ENCODE measurements at places on chromosomes 3 and 15.

DNA sequence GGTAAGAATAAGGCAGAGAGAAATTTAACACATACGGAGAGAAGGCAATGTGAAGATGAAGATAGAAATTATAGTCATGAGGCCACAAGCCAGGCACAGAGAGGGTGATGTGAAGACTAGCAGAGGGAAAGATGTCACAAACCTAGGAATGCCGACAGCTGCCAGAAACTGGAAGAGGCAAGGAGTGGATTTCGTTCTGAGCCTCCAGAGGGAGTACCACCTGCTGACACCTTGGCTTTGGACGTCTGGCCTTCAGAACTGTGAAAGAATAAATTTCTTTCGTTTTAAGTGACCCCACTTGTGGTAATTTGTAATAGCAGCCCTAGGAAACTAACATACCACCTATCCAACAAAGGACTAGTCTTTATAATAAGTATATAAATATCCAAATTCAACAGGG, 5.0 kb upstream of the SGO1 start:
- no peak for DNase-seq

GRCh38 chr15:91561371-91562100, 292.0 kb upstream of the SLCO3A1 start:
- DNase-seq, result no peak

GRCh38 chr15:70160267-70160666, 62.5 kb upstream of the TLE3 start:
- DNase-seq, result peak; percentile 59

DNA sequence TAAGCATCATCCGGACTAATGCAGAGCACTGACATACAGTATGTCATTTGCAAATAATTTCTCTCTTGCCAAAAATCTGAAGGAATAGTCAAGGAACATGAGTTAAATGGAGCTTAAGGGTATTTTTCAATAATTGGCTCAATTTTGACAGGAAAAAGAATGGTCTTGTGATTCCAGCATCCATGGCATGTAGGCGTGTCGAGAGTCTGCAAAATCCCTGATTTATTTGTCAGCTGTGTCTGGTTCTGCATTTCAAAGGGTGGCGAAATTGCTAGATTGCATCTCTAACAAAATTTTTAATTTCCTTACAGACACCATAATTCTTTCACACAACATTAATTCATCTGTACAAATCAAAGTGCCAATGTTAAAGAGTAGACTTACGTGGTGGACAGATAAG, 65.4 kb upstream of the TBC1D23 start:
- DNase-seq, result no peak

GRCh38 chr3:46935168-46935858, 41.2 kb downstream of the CCDC12 start:
- DNase-seq, result peak; percentile 98

DNA sequence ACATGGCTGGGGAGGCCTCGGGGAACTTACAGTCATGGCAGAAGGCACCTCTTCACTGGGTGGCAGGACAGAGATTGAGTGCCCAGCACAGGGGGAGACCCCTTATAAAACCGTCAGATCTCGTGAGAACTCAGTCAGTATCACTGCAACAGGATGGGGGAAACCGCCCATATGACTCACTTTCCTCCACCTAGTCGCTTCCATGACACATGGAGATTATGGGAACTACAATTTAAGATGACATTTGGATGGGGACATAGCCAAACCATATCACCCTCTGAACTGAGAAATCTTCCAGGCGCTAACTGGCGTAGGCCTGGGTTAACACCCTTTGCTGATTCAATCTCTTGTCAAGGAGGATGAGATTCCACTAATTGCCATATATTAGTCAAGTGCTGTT, 392.3 kb downstream of the FEZF2 start:
- no peak for DNase-seq

DNA sequence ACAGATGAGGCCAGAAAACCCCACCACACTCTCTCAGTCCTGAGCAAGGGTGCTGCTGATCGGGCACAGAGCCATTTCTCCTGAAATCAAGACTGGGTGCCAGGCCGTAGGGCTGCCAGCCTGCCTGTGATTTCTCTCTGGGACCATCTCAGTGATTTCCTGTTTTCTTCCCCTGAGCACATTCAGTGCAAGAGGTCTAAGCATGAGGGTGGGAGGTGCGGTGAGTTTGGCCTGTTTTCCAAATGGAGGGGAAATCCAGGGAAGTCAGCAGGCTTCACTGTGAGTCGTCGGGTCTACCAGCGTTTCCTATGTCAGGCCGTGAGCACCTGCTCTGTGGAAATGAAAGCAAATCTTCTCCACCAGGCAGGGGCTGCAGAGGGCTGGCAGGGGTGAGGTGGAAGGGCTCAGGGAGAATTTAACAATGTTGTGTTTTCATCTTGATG, 82.3 kb downstream of the ST6GAL1 start:
- DNase-seq, result peak; percentile 95

DNA sequence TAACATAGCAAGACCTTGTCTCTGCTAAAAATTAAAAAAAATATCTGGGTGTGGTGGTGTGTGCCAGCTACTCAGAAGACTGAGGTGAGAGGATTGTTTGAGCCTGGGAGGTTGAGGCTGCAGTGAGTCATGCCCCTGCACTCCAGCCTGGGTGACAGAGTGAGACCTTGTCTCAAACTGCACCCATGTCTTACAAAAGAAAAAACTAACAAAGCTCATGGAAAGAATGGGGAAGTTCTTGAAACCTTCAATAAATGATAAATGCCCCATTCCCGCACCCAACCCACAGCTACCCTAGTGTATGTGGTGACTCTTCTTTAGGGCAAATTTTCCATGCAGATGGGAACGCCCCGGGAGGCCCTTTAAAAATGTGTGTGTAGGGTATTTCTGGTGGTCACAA, 28.3 kb downstream of the RPLP1 start:
- no peak for DNase-seq

- DNase-seq, result no peak
Measured at GRCh38 chr3:36303286-36303685, 77.0 kb upstream of the STAC start.

- DNase-seq, result no peak
Measured at GRCh38 chr3:28042707-28043106, 198.7 kb upstream of the CMC1 start.

DNA sequence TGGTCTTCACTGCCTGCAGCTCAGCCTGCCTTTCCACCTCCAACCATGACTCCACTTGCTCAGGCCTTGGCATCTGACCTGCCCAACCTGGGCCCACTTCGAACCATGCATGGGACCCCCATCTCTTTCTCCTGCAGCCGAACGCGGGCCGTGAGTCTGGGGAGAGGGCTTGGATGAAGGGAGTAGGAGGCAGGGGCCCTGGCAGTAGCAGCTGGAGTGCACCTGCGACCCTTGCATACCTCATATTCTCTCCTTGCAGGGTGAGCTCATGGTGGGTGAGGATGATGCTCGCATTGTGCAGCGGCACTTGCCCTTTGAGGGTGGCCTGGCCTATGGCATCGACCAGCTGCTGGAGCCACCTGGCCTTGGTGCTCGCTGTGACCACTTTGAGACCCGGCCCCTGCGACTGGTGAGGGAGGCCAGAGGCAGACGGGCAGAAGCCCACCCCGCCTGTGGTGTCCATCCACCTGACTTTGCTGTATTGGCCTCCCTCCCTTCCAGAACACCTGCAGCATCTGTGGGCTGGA, 13.5 kb downstream of the NT5DC2 start:
- DNase-seq, result no peak

DNA sequence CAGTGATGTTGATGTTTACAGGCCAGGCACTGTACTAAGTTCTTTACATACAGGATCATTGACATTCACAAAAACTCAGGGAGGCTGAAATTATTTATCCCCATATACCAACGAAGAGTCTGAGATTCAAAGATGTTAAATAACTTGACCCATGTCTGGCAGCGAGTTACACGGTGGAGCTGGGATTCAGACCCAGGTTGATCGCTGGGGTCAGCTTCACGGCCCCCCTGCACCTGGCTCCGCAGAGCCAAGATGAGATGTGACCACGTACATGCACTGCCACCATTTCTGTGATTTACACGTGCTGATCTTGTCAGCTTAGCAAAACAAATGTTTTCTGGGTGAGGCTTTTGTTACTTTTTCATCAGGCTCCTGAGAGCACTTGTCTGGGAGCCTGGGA, 109.8 kb downstream of the EEFSEC start:
- DNase-seq, result no peak

- DNase-seq, result no peak
Measured at GRCh38 chr15:32718821-32719716, 1.3 kb downstream of the GREM1 start.

GRCh38 chr3:140572334-140572733, 105.5 kb upstream of the TRIM42 start:
- DNase-seq, result no peak

Measured in endothelial cell of umbilical vein (primary cell).